ENCODE measurements at places on chromosomes 13 and 19.
A peak's percentile ranks its signal among the peaks of the same experiment; 100 is the strongest.

DNA sequence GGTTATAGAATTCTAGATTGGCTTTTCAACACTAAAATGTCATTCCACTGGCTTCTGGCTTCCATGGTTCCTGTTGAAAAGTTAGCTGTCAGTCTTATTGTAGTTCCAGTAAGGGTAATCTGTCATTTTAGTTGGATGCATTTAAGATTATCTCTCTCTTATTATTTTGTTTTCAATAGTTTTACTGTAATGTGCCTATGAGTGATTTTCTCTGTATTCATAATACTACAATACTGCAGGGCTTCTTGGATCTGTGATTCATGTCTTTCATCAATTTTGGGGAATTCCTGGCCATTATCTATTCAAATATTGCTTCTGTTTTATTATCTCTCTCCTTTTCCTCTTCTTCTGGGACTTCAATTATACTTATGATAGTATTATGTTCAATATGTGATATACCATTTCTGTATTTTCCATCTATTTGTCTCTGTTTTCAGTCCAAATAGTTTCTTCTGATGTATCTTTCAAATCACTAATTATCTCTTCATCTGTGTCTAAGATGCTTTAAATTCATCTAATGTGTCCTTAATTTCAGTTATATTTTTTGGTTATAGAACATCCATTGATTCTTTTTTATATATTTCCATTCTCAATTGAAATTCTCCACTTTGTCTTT, 101.5 kb downstream of the KCTD15 start:
- DNase-seq = no peak

DNA sequence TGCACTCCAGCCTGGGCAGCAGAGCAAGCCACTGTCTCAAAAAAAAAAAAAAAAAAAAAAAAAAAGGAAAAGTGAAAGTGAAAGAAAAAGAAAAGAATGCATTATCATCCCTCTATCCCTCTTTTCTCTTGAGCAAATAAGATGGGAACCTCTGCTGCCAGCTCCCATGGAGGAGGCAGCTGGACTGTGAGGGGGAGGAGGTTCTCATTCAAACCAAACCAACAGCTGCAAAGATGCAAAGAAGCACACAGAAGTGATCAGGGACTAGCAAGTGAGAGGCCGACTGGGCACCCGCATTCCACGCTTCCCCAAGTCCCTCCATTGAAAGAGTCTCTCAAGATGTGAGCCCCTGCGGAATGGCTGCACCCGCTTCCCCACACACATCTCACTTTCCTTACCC, 63.5 kb downstream of the TSHZ3 start:
- no peak for DNase-seq

- no peak for DNase-seq
Observed at GRCh38 chr13:98461486-98462240, 115.2 kb downstream of the STK24 start.

DNA sequence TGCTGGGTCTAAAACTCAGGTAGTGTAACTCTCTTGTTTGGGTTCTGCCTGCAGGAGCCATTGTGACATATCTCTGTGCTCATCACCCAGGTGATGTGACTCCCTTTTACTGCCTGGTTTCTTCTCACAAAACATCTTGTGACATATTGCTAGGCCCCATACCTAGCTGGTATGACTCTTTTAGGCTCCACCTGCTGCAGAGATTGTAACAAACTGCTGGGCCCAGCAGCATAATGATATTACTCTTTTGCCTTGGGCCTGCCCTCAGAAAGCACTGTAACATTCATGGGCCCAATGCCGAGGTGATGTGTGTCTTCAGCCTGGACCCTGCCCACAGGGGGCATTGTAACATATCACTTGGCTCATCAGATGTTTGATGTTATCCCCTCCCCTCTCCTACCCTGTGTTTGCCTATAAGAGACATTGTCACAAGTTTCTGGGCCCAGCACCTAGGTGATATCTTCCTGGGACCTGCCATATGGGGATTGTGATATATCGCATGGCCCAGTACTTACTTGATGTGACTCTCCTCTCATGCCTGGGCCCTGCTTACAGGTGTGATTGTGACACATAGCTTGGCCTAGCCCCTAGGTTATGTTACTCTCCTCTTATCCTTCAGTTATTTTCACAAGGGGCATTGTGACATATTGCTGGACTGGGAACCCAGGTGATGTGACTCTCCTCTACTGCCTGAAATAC, 18.0 kb upstream of the ZNF681 start:
- peak; percentile 18 for DNase-seq

DNA sequence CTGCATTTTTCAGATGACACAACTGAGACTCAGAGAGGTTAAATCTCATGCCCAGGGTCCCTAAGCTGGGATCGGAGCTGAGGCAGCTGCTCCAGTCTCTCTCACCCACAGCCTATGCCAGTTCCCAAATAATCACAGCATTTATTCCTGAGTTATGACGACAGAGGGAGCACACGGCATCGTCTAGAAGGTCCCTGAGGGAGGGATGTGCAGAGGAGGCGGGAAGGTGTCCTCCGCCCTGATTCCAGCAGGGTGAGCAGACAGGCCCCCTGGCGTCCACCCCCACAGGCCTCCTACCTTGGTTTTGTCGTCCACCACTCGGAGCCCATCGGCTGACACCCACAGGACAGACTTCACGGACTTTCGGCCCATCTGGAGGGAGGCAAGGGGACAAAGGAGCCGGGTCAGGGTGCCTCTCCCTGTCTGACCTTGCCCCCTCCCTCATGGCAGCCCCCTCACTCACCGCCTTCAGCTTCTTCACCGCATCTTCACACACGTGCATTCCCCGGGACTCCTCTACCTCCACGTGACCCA, 8.0 kb downstream of the NUMBL start:
- DNase-seq = no peak

- DNase-seq = no peak
Observed at GRCh38 chr13:113602291-113602988, 17.9 kb downstream of the TFDP1 start.

DNA sequence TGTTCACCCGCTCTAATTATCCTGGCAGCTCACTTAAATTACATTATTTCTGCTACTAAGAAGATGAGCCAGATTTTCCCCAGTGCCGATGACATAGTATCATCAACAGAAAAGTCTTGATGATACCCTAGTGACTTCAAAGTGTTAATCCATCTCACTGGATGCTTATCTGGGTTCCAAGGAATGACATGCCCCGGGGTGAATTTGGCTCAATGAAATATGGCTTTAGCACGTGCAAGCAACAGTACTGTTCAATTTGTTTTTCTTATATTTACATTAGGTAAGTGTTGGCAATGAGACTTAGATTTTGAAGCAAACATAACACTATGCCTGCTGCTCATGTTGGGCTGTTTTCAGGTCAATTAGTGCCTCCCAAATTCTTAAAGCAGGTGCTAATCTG, 548.2 kb upstream of the SLITRK1 start:
- DNase-seq = no peak

GRCh38 chr19:56946159-56946558, 105.6 kb upstream of the PEG3 start:
- DNase-seq = no peak

- no peak for DNase-seq
Observed at GRCh38 chr13:37409756-37410155, 188.8 kb downstream of the POSTN start.

DNA sequence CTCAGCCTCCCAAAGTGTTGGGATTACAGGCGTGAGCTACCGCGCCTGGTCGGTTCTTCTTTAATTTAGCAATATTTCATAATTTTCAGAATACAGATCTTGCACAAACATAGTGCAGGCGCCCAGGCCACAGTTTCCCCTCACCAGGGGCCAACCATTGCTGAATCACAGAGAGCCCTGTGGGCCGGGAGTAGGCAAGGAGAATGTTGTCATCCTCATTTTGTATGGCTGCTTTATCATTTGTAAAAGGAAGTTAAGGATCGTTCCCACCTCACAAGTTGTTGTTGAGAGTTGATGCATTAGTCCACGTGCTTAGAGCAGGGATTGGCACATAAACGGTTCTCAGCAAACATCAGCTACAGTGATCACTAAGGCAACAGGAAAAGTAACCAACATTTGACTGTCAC, 30.2 kb downstream of the MEIS3 start:
- no peak for DNase-seq

DNA sequence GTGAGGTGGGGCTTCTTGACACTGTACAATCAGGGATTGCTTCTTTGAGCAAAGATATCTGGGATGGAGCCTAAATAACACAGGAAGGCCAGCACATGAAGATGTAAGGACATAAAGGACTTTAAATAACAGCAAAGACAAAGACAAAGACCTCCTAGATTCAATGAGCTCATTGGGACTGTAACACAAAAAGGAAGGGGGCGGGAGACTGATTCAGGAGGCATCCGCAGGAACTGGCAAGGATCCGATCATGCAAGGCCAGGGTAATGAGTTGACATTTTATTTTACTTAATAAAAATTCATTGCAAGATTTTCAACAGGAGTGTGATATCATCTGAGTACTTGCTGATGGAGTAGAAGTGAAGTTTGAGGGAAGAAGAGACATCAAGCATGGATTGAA, 121.5 kb downstream of the LHFPL6 start:
- DNase-seq = no peak

GRCh38 chr13:29567411-29567810, 28.1 kb downstream of the SLC7A1 start:
- DNase-seq = no peak

DNA sequence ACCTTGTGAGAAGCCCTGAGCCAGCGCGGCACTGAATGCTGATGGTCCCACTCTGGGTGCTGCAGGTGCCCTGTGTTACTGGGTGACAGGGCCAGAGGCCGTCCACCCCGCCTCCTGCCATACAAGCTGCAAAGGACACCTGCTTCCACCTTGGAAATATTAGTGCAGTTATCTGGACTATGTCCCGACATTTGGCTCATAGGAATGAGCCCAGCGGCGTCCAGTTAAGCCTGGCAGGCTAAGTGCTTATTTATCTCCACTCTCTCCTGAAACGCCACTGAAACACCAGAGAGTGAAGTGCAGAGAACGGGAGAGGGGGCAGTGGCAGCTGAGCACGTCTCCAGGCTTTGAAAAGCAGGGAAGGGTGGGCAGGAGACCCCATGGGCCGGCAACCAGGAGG, 145.8 kb downstream of the KDM4B start:
- DNase-seq = no peak

GRCh38 chr13:101767131-101767530, 314.7 kb downstream of the ITGBL1 start:
- DNase-seq = no peak

- DNase-seq = no peak
Observed at GRCh38 chr13:53622456-53622855, 593.8 kb downstream of the OLFM4 start.

- no peak for DNase-seq
Observed at GRCh38 chr19:34314437-34315313, 50.3 kb upstream of the GPI start.

DNA sequence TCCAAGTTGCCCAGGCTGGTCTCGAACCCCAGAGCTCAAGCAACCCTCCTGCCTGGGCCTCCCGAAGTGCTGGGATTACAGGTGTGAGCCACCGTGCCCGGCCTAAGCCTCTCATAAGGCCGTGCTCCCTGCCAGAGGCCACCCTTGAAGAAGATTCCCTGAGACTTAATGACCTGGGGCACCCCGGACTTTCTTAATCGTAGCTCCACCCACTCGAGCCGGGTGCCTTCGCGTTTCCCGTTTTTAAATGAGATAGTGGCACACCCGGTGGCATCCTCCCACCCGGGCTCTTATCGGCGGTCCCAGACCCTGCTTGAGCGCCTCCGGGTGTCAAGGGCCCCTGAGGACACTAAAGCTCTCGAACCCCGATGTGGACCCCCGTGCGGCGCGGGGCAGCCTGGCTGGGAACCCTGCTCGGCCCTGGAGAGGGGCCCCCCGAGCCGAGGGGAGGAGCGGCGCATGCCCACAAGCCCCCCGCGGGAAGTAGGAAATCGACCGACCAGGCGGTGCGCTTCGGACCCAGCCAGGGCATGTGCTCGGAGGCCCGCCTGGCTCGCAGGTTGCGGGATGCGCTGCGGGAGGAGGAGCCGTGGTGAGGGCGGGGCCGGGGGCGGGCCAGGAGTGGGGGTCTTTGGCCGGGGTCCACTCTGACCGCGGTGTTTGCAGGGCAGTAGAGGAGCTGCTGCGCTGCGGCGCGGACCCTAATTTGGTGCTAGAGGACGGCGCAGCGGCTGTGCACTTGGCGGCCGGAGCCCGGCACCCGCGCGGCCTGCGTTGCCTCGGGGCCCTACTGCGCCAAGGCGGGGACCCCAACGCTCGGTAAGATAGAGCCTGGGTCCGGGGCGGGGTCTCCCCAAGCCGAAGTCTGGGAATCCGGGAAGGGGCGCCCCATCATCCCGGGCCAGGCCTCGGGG, at the start of gene ANKLE1:
Gene ANKLE1 (plus strand): TSS at position 511 of the 914 bp plus-strand sequence. CDS start 20 bp downstream, at position 531.
- DNase-seq = no peak

- DNase-seq = peak; percentile 41
Observed at GRCh38 chr19:41264581-41265394, 616 bp downstream of the HNRNPUL1 start.

DNA sequence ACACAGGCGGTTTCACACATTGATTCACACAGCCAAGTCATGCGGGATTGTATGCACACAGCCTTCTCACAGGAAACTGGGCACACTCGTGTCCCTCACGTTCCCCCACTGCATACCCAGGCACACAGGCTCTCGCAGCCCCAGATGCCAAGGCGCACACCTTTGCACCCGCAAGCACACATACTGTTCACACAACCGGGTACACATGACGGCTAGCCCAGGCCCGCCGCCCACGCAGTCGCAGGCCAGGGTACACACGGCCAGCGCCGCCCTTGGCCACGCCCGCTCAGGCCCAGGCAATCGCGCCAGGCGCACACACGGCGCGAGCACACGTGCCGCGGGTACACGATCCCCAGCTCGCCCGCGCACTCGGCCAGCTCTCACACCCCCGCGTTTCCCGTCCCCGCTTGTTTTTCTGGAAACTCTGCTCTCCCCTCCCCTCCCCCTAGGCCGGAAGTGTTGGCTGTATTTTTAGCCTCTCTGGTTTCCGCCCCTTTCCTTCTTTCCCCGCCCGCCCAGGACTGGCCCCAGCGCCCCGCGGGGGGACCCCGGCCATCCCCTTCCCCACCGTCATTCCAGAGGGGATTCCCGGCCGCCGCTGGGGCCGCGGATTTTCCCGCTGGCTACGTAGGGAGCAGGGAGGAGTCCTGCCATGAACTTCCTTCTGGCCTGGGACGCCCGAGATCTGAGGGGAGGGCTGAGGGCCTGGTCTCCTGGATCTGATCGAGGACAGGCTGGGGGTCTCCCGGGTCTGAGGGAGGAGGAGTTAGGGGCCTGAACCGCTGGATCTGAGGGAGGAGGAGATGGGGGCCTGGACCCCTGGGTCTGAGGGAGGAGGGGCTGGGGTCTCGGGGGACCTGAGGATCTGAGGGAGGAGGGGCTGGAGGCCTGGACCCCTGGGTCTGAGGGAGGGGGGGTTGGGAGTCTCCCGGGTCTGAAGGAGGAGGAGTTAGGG, 4.0 kb upstream of the ZFP36 start:
- DNase-seq = peak; percentile 73

- DNase-seq = peak; percentile 39
Observed at GRCh38 chr19:5953680-5954213, 24.2 kb downstream of the RANBP3 start.

DNA sequence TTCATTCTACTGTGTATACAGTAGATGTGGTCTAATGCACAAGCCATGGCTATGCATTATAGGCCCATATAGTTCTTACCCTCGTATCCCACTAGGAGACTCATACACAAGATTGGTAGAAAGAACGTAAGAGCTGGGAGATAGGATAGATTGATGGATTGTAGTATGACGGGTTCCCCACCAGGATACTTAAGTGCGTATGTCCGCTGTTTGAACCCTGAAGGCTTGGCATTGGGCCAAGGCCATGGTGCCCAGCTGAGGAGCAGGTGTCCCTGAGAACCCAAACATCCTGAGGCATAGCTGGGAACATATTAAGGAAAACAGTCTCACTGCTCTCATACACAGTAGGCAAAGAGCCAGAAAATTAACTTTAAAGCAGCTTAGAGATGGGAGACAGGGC, 617.5 kb upstream of the KLF12 start:
- no peak for DNase-seq

Measured in stimulated activated naive CD4-positive, alpha-beta T cell (primary cell).